ENCODE measurements at places on chromosomes 1 and 21.

DNA sequence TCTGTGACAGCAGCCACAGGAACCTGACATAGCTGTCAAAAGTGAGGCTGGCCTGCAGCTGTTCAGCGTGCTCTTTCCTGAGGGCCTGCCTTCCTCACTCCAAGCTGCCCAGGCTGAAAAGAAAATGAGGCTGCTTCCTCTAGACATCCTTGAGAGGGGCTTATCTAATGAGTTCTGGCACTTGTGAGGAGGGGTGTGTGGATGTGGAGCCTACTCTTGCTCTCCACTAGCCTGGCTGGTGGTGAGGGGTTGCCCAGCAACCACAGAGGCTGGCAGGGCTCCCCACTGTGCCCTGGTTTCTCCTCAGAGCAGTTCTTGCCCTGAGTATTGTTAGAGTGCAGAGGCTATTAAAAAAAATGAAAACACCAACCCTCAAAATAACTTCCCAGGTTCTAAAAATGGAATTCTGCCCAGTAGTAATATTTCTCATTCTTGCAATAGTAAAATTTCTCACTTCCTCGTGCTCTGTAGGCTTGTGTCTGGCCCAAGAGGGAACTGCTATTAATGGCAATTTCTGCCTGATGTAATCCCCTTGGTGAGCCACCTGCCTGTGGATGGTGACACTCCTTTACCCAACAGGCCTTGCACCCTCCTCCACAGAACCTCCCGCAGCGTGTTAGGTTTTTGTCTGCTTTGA, 52.6 kb upstream of the EPS8L3 start:
- no peak for DNase-seq

DNA sequence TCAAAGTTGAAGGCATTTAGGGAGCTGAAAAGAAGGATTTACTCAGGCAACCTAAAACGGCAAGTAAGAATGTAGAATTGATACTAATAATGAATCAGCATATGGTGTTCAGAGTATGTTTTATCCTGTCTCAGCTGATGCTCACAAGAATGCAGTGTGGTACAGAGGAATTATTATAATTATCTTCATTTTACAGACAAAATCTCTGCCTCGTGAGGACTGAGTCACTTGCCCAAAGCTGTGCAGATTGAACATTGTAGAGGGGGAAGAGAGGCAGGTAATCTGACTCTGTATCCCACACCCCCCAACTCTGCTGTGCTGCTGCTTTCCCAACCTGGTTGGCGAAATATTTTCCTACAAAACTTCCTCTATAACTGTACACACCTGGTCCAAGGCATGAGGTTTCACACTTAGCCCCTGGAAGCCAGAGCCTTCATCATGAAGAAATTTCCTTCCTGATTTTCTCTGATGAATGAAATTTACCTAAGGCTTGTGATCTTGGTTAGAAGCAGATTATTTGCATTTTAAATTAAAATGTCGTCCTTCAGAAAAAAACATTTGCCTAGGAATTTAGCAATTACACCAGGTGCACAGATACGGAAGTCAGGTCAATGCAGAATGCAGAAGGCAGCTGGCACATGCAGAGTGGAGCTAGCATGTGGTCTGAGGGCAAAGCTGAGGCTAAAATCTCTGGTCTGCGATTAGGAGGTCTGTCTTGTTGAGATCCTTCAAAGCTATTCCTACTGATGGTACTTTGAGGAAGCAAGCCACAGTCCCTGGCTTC, 52.8 kb downstream of the DPT start:
- DNase-seq, result no peak

DNA sequence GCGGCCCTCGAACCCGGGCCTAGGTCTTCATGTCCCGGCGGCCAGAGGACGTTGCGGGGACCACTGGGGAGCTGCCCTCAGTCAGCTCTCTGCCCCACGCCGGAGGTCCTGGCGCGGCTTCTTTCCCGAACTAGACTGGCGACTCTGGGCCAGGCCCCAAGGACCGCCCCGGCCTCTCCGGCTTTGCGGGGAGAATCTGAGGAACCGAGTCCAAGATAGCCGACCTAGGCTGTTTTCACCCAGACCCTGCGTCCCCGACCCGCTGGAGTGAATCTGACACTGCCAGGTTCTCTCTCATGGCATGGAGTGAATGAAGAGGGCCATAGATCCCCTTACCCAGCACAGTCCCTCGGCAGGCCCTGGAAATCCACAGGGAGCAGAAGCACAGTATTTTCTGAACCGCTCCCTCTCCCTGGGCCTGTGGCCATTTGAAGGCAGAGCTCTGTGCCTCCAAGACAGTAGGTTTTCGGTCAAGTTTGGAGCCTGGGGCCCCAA, 9.9 kb upstream of the BARHL2 start:
- DNase-seq, result no peak

DNA sequence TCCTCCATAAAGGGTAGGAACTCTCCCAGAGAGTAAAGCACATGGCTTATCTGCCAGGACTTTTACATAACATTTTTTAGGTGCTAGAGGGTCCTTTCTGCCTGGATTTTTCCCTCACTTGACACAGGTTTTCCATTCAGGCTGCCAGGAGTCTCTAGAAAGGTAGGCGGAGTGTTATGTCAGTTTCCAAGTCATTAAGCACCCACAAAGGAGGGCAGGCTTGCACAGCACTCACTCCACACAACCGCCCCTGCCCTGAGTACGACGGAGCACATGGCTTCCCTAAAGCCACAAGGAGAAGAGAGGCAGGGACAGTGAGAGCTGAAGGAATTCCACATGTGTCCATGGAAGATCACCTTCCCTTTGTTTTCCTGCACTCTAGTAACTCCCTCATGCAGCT, 55.7 kb downstream of the CAPZB start:
- peak; percentile 17 for DNase-seq

- no peak for DNase-seq
Measured at GRCh38 chr1:101282314-101283038, 45.7 kb downstream of the S1PR1 start.

- no peak for DNase-seq
Measured at GRCh38 chr1:23122023-23122748, 46.5 kb downstream of the LUZP1 start.

GRCh38 chr1:92831368-92831761, 475 bp upstream of the RPL5 start:
- no peak for DNase-seq

GRCh38 chr1:212302745-212303383, 17.7 kb downstream of the PPP2R5A start:
- no peak for DNase-seq

- DNase-seq, result no peak
Measured at GRCh38 chr1:29179641-29180184, 2.0 kb downstream of the SRSF4 start.

DNA sequence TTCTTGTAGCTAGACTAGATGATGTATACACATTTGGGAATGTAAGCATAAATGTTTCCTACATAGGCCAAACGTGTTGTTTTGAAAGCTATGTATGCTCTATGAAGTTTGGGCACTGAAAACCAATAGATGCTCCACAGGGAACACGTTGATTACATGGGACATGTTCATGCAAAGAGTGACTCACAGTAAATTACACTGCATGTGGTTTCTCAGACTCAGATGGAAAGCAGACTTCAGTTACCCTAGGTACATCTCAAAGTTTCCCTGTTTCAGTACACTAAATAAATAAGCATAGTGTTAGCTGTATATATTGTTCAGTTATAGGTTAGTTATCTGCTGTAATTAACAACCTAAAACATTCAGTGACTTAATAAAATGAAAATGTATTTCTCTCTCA, 301.9 kb upstream of the RUNX1 start:
- DNase-seq, result no peak

DNA sequence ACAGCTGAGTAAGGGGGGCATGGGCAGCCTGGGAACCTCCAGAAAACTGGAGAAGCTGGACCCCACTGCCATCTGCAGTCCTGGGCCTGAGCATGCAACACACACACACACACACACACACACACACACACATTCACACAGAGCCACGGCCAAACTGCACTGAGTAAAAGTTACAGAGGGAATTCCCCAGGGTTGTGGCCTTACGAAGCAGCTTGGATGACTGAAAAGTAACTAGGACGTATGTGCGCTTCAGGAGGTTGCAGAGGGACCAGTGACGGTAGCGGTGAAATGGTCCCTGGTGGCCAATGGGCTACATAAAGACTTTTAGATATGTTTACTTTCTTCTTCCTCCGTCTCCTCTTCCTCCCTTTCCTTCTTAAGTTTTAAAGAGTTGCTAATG, 232.5 kb upstream of the TMEM51 start:
- DNase-seq, result no peak

GRCh38 chr1:17520041-17520440, 19.5 kb upstream of the ARHGEF10L start:
- no peak for DNase-seq

GRCh38 chr1:170881268-170882265, 53.8 kb upstream of the MROH9 start:
- DNase-seq, result no peak

- DNase-seq, result peak; percentile 17
Measured at GRCh38 chr21:42162831-42163510, 56.0 kb upstream of the ABCG1 start.

DNA sequence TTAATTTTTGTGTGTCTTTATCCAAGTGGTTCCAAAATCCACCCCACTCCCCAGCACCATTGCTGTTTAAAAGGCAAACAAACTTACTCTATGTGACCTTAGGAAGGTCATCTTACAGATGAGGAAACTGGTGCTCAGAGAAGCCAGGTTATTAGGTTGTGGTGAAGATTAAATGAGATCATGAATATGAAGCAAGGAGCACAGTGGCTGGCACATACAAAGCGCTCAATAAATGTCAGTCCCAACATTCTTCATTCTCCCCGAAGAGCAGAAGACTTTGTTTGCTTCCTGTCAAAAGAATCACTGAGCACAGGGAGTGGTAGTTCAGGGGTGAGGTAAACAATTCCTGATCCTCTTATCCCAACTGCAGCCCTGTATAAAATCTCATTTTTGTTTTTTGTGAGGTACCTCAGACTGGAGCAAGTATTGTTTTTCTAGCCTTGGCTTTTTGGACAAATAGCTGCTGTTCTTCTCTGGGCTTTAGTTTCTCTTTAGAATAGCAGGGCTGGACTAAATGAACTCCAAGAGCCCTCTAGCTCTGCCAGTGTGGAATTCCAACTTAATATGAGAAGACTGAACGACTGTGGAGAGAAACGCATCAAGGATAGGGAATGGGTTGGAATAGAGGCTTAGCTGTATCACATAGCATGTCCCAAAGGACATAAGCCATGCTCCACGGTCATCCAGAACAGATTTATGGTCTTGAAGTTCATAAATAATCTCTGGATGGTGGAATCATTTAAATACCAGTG, 455.3 kb upstream of the USP24 start:
- no peak for DNase-seq

- DNase-seq, result no peak
Measured at GRCh38 chr1:107786203-107786845, 178.7 kb downstream of the VAV3 start.

- no peak for DNase-seq
Measured at GRCh38 chr1:27572019-27572678, 31.8 kb downstream of the AHDC1 start.

All from stimulated activated CD4-positive, alpha-beta T cell treated with anti-CD3 and anti-CD28 coated beads, Interleukin-2, amount 100 ng/mL, for 24 hours (primary cell).